Activated naive CD4-positive, alpha-beta T cell treated with anti-CD3 and anti-CD28 coated beads, Interleukin-2, amount 10 ng/mL, durations not matched to agents 7 days and 5 days (primary cell): ENCODE measurements at places on chromosomes 11 and 22.

DNA sequence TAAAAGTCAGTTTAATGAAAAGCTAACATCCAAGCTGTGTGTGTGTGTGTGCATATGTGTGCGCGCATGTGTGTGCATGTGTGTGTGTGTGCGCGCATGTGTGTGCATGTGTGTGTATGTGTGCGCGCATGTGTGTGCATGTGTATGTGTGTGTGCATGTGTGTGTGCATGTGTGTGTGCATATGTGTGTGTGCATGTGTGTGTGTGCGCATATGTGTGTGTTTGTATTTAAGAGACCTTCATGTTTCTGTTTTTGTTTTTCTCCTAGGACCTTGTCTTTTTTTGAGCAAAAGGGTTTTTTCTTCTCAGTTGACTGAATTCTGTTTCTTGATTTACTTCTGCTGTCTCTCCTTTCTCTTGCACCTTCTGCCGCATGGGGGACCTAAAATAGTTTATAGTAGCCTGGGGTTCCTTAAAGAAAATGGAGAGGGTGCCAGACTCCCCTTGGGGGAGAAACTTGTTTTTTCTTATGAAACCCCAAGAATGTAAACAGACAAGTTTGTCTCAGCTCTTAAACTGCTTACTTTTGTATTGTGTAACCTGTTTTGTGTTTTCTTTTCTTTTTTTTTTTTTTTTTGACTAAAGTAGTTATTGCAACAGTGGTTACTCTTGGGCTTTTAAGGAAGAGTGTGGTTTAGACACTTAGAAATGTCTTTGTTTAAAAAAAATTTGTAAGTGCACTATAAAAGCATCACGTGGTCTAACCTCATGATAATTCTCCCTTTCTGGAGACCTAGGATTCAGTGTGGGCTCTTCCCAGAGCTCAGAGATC is 53.0 kb downstream of the OSBPL5 start:
- H3K36me3 ChIP-seq, result peaks cover 9% of the 10 kb centered on the region
- no peak for DNase-seq
- H3K4me1 ChIP-seq, result no peaks in the 10 kb centered on the region
- H3K27me3 ChIP-seq, result no peaks in the 10 kb centered on the region

DNA sequence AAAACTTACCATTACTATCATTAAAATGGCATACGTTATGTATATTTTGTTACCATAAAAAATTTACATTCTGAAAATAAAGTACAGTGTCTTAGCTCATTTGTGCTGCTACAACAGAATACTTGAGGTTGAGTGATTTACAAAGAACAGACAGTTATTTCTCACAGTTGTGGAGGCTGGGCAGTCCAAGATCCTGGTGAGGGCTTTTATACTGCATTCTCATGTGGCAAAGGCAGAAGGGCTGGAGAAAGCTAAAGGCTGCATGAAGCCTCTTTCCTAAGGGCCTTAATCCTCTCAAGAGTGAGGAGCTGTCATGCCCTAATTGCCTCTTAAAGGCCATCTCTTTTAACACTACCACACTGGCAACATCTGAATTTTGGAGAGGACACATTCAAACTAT is 13.3 kb downstream of the GGTLC2 start:
- H3K27me3 ChIP-seq, result peaks cover 19% of the 10 kb centered on the region
- H3K36me3 ChIP-seq, result no peaks in the 10 kb centered on the region
- DNase-seq, result no peak
- no peak overlapping the region for H3K27ac ChIP-seq

DNA sequence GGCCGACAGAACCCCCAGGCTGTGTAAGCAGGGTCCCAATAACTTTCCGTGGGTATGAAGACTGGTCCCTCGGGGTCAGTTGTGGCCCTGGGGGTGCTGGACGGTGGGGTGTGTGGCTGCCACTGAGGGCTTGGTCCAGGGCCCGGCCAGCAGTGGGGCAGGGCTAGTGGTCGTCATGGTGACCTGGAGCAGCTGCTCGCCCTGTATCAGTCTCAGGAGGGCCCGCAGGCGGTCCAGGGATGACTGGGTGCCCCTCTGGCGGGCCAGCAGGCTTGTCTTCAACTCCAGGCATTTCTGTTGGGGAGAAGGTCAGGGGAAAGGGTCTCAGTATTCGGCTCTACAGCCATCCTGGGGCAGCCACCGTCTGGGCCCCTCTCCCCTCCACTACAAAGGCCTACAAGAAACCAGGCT is 126.8 kb downstream of the PHF21B start:
- no peak overlapping the region for H3K27ac ChIP-seq
- peaks cover 7% of the 10 kb centered on the region for H3K27me3 ChIP-seq
- H3K4me3 ChIP-seq, result no peak overlapping the region
- no peaks in the 10 kb centered on the region for H3K36me3 ChIP-seq
- no peaks in the 10 kb centered on the region for H3K4me1 ChIP-seq

GRCh38 chr22:19586922-19587684 is 62.9 kb upstream of the CLDN5 start:
- peaks cover 20% of the 10 kb centered on the region for H3K27me3 ChIP-seq
- no peak for DNase-seq
- no peaks in the 10 kb centered on the region for H3K36me3 ChIP-seq
- peaks cover 7% of the 10 kb centered on the region for H3K4me1 ChIP-seq
- no peak overlapping the region for H3K4me3 ChIP-seq
- no peak overlapping the region for H3K27ac ChIP-seq

GRCh38 chr11:32831221-32831620 is 1.5 kb downstream of the PRRG4 start:
- peaks cover 46% of the 10 kb centered on the region for H3K27me3 ChIP-seq
- no peak overlapping the region for H3K4me3 ChIP-seq
- H3K36me3 ChIP-seq, result no peaks in the 10 kb centered on the region
- DNase-seq, result no peak
- H3K27ac ChIP-seq, result no peak overlapping the region
- H3K4me1 ChIP-seq, result peaks cover 10% of the 10 kb centered on the region

- no peak overlapping the region for H3K27ac ChIP-seq
- no peaks in the 10 kb centered on the region for H3K36me3 ChIP-seq
- DNase-seq, result no peak
- H3K4me3 ChIP-seq, result no peak overlapping the region
- H3K27me3 ChIP-seq, result peaks cover 7% of the 10 kb centered on the region
Measured at GRCh38 chr11:130774703-130775102, 141.6 kb downstream of the SNX19 start.

GRCh38 chr11:7454854-7455253 is 30.5 kb upstream of the OLFML1 start:
- no peak for DNase-seq
- H3K36me3 ChIP-seq, result no peaks in the 10 kb centered on the region
- no peak overlapping the region for H3K4me3 ChIP-seq
- no peak overlapping the region for H3K27ac ChIP-seq

GRCh38 chr11:106233191-106233590 is 155.7 kb downstream of the AASDHPPT start:
- no peaks in the 10 kb centered on the region for H3K4me1 ChIP-seq
- H3K4me3 ChIP-seq, result no peak overlapping the region
- H3K36me3 ChIP-seq, result no peaks in the 10 kb centered on the region
- no peaks in the 10 kb centered on the region for H3K27me3 ChIP-seq

DNA sequence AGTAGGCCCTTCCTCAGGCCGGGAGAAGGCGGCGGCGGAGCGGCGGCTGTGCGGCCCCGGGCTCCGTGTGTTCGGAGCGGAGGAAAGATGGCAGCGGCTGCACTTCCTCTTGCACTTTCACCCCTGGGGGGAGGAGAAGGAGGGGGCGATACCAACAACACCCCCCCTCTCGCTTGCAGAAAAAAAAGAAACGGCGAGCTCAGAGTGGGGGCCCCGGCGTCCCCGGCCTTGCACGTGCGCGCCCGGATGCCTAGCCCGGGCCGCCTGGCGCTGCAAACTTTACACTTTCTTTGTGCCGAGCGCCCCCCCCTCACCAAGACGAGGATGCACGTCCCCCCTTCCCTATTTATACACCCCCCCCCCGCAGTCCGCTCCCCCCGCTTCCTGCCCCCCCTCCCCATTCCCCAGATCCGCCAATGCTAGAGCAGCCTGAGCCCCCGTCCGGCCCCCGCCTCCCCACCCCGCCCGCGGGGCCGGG is at the start of gene PATZ1:
Gene PATZ1 (minus strand): TSS at position 92 of the 478 bp plus-strand sequence. CDS start 744 bp downstream, outside the sequence.
- H3K4me1 ChIP-seq, result peaks cover 45% of the 10 kb centered on the region
- peaks cover 10% of the 10 kb centered on the region for H3K27me3 ChIP-seq
- peak; percentile 89 for DNase-seq
- H3K36me3 ChIP-seq, result peaks cover 40% of the 10 kb centered on the region

GRCh38 chr11:46444305-46444704 is 52.7 kb upstream of the CHRM4 start:
- H3K4me1 ChIP-seq, result peaks cover 10% of the 10 kb centered on the region
- peaks cover 28% of the 10 kb centered on the region for H3K36me3 ChIP-seq
- no peak overlapping the region for H3K4me3 ChIP-seq
- H3K27me3 ChIP-seq, result no peaks in the 10 kb centered on the region

DNA sequence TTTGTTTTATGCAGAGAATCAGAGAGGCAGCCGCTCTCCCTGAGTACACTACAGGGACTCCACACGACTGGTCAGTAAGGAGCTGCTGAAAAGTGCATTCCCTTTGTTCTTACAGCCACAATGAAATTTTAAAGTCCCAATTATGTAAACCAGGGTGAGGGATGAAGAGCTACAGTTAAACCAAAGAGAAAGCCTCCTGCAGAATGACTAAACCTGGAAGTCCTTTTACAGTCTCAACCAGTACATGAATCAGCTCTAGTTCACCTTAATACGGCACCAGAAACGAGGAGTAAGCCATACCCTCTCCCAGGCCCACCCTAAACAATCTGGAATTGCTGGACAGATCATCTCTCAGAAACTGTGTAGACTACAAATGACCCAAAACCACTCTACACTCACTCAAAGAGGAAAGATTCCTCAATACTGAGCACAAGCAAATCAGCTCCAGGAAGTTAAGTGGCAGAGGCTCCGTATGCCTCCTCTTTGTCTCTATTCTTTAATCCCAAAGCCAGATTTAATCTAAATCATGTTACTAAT is 113.1 kb downstream of the RBFOX2 start:
- H3K36me3 ChIP-seq, result no peaks in the 10 kb centered on the region
- no peak overlapping the region for H3K4me3 ChIP-seq
- no peak for DNase-seq
- H3K27me3 ChIP-seq, result peaks cover 3% of the 10 kb centered on the region

DNA sequence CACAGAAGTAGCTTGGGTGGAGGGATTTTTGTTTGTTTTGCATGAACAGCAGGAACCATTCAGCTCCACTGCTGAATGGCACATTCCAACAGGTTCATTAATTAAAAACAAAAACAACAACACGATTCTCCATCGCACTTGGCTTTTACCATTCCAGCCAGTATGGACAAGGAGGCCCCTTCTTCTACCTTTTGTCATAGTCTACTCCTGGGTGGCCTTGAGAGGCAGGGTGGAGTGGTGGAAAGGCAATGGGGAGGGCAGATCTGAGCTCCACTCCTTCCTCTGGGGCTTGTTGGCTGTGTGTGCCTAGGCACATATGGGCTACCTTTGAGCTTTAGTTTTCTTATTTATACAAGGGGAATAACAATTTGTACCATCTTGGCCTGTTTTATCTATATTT is 4.8 kb downstream of the TIMP3 start:
- no peak for DNase-seq
- peaks cover 54% of the 10 kb centered on the region for H3K27me3 ChIP-seq
- H3K36me3 ChIP-seq, result no peaks in the 10 kb centered on the region
- no peaks in the 10 kb centered on the region for H3K4me1 ChIP-seq
- no peak overlapping the region for H3K27ac ChIP-seq
- no peak overlapping the region for H3K4me3 ChIP-seq

GRCh38 chr11:30225642-30226041 is 5.2 kb upstream of the FSHB start:
- H3K4me3 ChIP-seq, result no peak overlapping the region
- no peaks in the 10 kb centered on the region for H3K4me1 ChIP-seq
- no peaks in the 10 kb centered on the region for H3K36me3 ChIP-seq
- H3K27me3 ChIP-seq, result no peaks in the 10 kb centered on the region
- no peak for DNase-seq
- no peak overlapping the region for H3K27ac ChIP-seq

- no peaks in the 10 kb centered on the region for H3K27me3 ChIP-seq
- DNase-seq, result peak; percentile 16
- no peak overlapping the region for H3K4me3 ChIP-seq
- peak overlapping the region; percentile 100 for H3K27ac ChIP-seq
- H3K4me1 ChIP-seq, result peaks cover 74% of the 10 kb centered on the region
- peaks cover 19% of the 10 kb centered on the region for H3K36me3 ChIP-seq
Measured at GRCh38 chr11:61042961-61043540, 59.2 kb upstream of the CD5 start.

DNA sequence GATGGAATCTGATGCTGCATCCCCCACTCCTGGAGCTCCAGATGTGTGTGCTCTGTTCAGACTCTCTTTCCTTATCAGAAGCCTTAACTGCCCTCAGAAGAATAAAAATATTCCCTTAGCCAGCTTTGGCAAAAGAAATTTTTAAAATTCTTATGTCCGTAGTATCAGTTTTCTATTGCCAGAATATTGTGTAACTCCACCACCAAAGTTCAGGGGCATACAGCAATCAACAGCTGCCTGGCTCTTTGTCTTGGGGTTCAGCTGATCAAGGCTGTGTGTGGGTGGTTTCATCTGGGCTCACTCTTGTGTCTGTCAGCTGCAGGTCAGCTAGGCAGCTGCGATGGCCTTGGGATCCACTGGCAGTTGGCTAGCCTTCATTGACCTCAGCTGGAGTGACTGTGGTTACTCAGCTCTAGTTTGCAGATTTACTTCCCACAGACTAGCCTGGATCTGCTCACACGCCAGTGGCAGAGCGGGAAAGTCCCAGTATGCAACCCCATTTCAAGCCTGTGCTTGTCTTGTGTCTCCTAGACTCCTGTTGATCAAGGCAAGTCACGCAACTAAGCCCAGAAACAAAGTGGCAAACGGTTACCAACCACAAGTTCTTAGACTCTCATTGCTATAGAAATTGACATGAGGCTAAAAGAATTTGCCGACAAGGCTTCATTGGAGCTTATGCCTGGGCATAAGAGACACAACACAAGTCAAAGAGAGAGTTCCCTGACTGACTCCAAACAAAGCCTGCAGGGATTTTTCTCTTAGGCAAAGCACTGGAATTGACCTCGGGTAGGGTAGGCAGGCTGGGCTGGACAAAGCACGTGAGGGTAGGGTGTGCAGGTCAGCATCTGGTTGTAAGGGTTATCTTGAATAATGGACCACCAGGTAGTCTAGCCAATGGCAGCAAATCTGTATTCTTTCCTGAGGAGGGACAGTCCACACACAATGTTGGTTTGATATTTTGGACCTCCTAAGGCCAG is 7.5 kb downstream of the TMEM138 start:
- DNase-seq, result no peak
- peaks cover 7% of the 10 kb centered on the region for H3K4me1 ChIP-seq
- no peaks in the 10 kb centered on the region for H3K27me3 ChIP-seq
- H3K4me3 ChIP-seq, result no peak overlapping the region

DNA sequence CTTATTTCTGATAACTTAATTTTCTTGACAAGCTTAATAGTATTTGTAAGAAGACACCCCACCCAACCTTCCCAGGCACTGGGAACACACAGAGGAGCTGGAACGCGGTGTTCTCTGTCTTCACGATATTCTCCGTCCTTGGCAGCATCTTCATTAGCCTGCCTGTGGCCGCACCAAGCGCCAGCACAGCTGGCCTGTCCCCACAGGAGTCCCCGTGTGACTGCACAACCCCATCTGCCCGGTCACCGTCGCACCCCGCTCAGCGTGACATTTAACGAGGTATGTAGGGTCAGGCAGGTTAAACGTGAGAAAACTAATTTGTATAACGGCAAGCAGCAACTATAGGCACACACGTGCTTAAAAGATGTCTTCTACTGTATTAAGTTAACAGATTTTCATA is 293.3 kb downstream of the BRD1 start:
- H3K4me1 ChIP-seq, result no peaks in the 10 kb centered on the region
- no peaks in the 10 kb centered on the region for H3K27me3 ChIP-seq
- H3K36me3 ChIP-seq, result no peaks in the 10 kb centered on the region
- no peak overlapping the region for H3K4me3 ChIP-seq
- no peak overlapping the region for H3K27ac ChIP-seq

GRCh38 chr11:12411806-12412727 is 34.7 kb downstream of the PARVA start:
- DNase-seq, result peak; percentile 57
- no peak overlapping the region for H3K4me3 ChIP-seq
- H3K27ac ChIP-seq, result no peak overlapping the region
- peaks cover 20% of the 10 kb centered on the region for H3K27me3 ChIP-seq
- H3K36me3 ChIP-seq, result no peaks in the 10 kb centered on the region
